ENCODE measurements at places on chromosomes 1 and 21. TPM values are rescaled to one million over a fixed set of nuclear protein-coding genes. Genes with fewer than 3 reads are reported as not detected.

SRGAP2B gene
- 6.6 TPM for total RNA-seq

COL6A2 gene
- total RNA-seq, result 474 TPM

ALX3 gene
- 0.74 TPM for total RNA-seq

CYP4Z1 gene
- total RNA-seq, result 0.87 TPM

EPS8L3 gene
- 0.34 TPM for total RNA-seq

S100A9 gene
- total RNA-seq, result 25.6 TPM

BRDT gene
- total RNA-seq, result not detected

LINGO4 gene
- total RNA-seq, result 2.3 TPM

CD1B gene
- total RNA-seq, result not detected

TMPRSS15 gene
- total RNA-seq, result not detected

GRCh38 chr1:77016386-77016985, 149.2 kb downstream of the ST6GALNAC5 start:
- no peak for DNase-seq

DNA sequence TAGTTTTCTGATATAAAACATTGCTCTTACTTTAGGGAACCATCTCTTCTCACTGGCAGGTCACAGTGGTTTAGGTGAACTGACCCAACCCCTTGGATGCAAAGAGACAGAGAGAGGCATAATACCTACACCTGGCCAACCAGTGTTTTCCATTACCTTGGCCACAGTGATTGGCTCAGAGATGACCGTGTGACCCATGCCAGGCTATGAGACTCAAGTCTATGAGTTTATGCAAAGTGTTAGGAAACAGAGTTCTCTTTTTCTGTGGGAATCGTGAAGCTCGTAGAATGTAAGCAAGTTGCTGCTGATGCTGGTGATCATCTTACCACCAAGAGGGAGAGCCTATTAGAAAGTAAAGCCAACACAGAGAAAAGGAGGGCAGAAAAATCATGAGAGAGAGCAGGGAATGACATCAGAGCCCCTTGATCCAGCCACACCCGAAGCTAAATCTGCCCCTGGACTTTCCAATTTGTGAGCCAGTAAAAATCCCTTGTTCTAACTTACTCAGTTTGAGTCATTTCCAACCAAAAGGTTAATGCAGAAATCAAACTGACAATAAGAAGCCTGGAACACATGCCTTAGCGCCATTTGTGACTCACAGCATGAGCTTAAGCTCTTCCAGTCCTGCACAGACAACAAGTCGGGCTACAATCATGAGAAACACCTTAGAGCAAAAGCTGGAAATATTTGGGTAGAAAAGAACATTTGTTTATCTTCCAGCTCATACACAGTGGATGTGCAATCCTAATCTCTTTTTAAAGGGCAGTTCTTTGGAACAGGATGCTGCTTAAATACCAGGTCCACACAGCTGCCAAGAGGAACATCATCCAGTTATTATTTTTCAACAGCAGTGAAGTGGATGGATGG, 81.3 kb upstream of the KAZN start:
- no peak for DNase-seq

GRCh38 chr1:203572134-203572625, 54.5 kb upstream of the ATP2B4 start:
- no peak for DNase-seq

- no peak for DNase-seq
These were observed 304.3 kb downstream of the LTN1 start for GRCh38 chr21:28688381-28688780.

DNA sequence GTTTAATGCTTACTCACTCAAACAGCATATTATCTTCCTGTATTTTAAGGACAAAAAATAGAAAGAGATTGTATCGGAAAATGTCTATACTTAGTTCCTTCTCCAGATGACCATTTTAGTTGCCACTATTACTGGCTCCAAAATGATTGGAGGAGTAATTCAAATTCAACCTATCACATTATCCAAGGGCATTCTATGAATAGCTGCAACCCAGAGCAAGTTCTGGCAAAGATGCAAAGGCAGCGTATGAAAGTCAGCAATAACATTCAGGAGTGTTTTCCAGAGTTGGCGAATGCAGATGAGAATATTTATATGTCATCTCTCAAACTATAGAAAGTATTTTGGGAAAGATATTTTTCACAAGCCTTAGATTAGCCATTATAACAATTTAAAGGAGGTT, 389.8 kb upstream of the ADGRL2 start:
- DNase-seq, result no peak

GRCh38 chr1:94707321-94708298, 112.5 kb upstream of the SLC44A3 start:
- DNase-seq, result peak; percentile 29

- DNase-seq, result no peak
These were observed 898 bp downstream of the C1orf174 start for GRCh38 chr1:3898994-3899753.

- DNase-seq, result no peak
These were observed 17.1 kb upstream of the XPR1 start for GRCh38 chr1:180614730-180615129.

DNA sequence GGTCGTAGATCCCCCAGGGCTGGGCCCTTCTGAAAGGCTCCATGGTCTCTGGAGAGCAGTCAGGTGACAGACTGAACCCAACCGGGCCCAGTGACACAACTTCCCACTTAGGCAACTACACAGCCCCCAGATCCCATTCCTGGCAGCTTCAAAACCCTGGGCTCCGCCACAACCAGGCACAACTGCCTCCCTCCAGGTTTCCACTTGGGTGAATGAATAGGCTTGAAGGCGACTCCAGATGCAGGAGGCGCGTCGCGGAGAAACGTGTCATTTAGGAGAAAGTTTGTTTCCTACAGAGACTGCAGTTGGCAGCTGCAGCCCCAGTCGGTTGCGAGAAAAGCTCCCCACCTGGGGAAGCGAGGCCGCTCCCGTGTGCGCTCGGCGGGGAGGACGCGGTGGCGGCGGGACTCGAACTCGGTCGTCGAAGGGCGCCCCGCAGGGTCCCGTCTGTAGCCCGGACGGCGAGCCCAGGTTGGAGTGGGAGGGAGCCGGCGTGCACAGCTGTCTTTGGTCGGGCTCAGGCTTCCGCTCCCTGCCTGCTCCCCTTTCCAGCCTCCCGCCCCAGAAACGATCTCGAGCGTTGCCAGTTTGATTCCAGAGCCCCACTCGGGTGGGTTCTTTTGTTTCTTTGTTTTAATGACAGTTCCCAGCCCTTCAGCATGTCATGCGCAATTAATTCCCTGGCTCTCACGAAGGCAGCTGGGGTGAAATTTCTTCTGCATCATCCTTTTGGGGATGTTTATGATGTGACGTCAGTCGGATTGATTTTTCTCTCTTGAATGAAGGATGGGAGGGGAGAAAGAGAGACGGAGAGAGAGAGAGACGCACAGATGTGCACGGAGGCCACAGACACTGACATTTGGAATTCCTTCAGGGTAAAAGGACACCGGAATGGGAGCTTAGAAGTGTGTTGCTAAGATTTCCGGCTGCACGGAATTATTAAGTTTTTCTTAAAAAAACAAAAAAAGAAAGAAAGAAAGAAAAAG, 862 bp upstream of the SGIP1 start:
- no peak for DNase-seq

DNA sequence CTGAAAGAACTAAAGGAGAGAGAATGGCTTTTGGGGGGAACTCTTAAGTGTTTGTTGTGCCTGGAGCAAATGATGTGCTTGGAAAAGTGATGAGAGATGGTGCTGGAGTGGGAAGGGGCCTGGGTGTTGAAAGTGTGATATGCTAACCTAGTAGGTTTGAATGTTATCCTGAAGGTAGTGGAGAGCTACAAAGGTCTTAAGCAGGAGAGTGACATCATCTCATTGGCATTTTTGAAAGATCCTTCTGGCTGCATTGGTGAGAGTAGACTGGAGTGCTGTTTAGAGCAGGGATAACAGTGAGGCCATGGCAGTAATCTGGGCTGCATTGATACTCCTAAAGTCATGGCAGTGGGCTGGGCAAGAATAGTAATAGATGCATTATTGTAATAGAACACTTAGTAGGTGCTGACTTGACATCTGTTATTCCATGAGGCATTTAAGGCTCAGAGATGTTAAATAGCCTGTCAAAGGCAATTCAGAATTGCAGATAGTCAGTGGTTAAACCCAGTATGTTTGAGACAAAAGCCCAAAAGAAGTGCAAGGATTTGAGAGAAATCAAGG, 44.5 kb downstream of the MDM4 start:
- no peak for DNase-seq

- DNase-seq, result no peak
These were observed 33.3 kb downstream of the SIM2 start for GRCh38 chr21:36732217-36732616.
